ENCODE measurements at places on chromosomes 2 and 18.

DNA sequence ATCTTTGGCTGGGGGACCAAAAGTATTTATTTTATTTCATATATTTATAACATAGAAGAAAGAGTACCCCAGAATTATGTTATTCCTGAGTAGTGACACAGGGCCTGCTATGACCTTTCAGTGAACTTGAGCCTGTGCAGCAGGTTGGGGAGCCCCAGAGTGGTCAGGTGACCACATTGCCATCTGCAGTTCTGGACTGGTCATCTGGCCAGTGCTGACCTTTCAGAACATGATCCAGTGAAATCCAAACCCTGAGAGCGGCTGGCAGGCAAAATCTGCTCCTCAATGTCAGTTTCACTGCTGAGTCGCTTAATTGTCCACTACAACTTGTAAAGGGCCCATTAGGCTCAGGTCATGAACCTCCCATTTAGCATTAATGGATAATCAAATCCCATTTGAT, 336.7 kb upstream of the KCNH7 start:
- DNase-seq, result no peak

GRCh38 chr2:95068256-95068655, 42.7 kb downstream of the MAL start:
- DNase-seq, result no peak

GRCh38 chr2:42906557-42907411, 114.4 kb upstream of the HAAO start:
- DNase-seq, result no peak

DNA sequence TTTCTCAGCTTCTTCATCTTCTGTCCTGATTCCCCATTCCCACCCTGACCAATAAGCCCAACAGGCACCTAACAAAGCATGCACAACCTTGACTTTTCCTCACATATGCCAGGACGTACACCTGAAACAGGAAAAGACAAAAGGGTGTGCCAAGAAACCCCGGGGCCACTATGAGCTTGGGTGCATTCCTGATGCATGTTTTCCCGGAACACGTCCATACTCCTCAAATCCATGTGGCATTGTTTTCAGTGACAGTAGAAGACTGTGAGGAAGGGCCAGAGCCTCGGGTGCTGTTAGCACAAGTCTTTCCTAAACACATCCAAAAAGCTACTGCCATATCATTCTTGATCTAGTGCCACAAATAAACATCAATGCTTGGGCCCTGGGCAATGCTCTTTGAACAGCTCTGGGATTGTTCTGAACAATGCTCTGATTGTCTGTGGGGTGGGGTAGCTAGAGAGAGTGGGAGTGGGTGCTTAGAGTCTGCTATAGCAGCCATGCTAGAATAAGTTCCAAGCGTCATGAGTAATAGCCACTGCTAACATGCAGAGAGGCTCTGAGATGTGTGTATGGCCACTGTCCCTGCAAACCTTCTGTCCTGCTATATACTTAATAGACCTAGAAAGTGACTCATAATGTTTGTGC, 181.7 kb upstream of the CRIM1 start:
- no peak for DNase-seq

DNA sequence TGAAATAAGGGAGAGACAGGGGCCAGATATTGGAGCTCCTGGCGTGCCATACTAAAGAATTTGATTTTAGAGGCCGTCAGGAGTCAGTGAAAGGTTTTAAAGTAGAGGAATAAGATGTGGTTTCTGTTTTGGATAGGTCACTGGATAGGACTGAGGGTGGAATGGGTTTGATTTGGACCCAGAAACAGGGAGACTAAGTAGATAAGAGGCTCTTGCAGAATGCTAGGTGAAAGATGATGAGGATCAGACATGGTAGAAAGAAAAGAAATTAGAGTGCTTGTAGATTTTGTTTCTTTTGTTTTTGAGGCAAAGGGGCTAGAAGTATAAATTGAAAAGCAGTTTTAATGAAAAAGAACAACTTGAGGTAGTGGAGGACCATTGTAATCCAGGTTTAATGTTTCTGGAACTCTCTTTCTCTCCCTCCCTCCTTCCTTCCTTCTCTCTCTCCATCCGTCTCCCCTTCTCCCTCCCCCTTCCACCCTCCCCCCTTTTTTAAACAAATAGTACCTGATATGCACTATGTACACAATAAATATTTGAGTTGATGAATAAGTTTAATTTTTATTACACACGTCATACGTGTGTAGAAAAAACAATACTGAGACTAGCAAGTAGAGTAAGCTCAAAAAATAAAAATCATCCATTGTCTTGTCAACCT, 1.9 kb downstream of the NDUFV2 start:
- no peak for DNase-seq

DNA sequence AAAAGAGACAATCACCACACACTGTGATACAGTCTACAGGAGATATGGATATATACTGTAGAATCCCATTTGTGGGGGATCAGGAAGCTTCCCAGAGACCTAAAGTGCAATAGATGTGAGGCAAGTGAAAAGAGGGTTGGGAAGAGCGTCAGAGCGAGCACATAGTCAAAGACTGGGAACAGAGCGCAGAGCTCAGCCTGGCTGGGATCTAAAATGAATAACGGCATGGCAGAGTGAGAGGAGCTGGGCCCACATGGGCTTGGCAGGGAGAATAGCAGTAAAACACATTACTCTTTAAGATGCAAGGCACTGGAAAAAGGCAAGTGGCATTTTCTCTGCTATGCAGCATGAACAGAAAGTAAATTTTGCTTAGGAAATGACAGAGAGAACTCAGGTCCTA, 52.4 kb upstream of the BCL11A start:
- no peak for DNase-seq

DNA sequence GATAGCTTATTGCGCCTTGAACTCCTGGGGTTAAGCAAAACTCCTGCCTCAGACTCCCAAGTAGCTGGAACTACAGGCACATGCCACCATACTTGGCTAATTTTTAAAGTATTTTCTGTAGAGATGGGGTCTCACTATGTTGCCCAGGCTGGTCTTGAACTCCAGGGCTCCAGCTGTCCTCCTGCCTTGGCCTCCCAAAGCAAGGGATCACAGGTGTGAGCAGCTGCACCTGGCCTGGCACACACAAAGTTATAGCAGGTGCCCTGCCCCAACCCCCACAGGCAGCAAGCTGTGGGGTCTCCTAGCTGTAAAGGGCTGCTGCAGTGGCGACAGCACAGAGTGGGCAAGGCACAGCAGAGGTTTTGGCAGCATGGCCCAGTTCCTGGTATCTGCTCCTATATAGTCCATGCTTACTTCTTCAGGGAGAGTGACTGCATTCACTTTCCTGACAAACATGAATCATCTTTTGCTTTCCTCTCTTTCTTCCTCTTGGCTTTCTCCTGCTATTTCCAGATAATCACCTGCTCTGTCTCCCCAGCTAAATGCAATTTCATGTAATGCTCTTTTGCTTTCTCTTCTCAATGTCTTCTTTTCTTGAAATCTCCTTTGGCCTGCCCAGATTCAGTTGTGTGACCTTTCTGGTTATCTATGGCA, 27.3 kb upstream of the METAP1D start:
- no peak for DNase-seq

DNA sequence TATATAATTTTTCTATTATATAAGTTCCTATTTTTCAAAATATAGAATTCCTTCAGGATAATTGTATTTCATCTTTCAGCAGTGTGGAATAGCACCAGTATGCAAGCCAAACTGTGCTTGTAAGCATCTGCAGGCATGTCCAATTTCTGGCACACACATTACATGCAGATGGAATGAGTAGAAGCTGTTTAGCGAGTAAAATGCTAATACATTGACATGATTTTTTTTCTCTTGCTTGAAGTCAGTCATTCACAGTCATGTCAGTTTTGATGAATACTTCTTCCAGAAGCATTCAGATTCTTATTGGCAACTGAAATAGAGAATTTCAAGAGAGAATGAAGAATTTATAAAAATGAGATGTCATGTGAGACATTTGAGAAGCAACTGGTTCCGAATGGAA, 109.4 kb downstream of the CERS6 start:
- no peak for DNase-seq

- DNase-seq, result no peak
These were observed 23.4 kb downstream of the CENPA start for GRCh38 chr2:26809211-26809610.

- no peak for DNase-seq
These were observed 80.1 kb downstream of the AFF3 start for GRCh38 chr2:100062336-100062735.

GRCh38 chr2:84870306-84870705, 10.6 kb downstream of the TRABD2A start:
- no peak for DNase-seq

GRCh38 chr2:216878072-216878471, 18.2 kb upstream of the TNP1 start:
- DNase-seq, result no peak

GRCh38 chr18:10038268-10038667, 124.5 kb downstream of the VAPA start:
- DNase-seq, result no peak

DNA sequence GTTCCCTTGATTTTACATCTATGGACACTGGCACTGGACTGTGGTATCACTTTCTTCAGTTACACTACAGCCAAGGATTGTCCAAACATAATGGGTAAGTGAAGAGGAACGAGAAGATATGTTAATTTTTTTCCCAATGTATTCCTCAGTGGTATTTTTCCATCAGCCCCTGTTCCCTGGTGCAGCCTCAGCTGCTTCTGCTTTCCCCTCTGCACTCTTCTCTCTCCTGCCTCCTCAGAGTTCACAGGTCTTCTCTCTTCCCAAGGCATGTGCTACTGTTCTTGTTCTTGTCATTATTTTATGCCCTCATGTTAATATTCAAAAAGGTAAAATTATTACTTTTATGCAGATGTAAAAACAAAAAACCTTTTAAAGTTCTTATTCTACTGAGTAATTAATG, 378.0 kb upstream of the NRXN1 start:
- no peak for DNase-seq

GRCh38 chr2:6308986-6309385, 556.7 kb downstream of the CMPK2 start:
- DNase-seq, result no peak

DNA sequence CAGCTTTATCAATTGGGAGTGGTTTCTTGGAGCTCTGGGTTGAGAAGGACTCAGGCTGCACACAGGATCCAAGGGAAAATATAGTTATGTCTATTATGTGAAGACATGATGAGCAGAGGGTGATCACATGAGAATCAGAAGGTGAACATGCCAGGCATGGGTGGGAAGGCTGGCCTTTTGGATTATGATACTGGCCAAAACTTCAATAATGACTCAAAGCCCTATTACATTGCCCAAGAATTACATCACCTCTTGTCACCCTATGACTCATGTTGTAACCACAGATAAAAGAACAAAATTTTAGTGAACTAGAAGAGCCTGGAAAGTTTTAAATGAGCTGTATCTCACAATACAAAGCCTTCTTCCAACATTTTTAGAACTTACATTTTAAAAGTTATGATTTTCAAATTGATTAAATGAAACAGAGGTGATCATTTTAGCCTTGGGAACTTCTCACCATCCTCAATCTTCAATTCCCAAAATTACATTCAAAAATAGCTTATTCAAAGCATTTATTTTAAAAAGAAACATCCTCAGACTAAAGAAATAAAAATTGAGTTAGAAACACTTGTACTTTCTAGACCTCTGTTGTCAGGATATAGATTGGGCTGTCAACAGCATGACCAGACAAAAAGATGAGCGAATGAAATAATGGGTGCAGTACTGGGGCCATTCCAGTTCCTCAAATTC, 428.3 kb downstream of the MBD2 start:
- peak; percentile 67 for DNase-seq

DNA sequence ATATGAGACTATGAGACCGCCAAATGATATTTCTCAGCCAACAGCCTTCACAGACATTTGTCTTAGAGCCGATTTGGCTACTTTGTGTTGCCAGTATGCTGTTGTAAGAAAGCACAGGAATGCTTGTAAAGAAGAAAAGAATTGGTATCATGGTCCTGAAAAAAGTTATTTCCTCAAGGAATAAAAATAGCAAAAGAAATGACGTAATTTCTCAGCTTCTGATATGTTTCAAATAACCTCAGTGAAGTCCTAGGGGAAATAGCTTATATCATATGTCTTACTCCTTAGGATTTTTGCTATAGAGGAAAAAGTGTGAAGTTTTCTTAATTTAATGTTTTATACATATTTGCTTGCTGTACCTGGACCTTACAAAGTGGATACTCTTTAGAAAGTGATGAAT, 23.0 kb downstream of the SCN1A start:
- DNase-seq, result no peak

DNA sequence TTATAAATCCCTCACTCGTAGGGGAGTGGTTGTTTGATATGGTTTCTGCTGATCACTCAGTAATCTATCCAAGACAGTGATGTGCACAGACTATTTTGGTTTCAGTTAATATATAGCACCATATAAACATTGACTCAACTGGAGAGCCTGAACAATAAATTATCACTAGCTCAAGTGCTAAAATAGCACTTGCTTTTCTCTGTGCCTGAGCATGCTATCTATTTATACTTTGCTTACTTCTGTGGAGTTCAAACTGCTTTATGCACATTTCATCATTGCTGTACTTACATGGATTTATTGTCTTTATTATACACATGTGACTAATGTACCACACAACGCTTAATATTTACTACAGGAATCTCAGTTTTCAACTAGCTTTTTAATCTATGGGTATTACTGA, 133.6 kb downstream of the BCL2 start:
- DNase-seq, result no peak

DNA sequence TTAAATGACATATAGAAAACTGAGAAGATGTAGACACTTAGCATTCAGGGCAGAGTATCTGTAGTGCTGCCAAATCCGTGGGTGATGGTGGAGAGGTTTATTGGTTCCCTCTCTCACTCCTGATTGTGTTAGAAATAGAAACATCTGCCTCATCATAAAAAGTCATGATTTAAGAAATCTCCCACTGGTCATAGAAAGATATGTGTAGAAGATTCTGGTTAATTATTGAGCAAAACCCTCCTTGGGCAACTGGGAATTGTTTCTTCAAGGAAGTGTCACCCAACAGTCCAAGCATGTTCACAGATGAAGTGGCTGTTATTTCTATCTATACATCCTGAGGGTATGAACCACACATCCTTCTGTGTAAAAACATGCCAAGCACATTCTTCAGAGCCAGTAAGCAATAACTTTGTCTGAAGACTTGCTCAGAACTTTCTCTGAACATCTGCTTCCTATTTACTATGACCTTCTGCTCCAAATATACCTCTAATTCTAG, 33.6 kb upstream of the CHRNA1 start:
- no peak for DNase-seq

GRCh38 chr2:167964650-167965413, 282.6 kb downstream of the STK39 start:
- DNase-seq, result no peak
